ENCODE measurements at places on chromosomes 3 and 15.
A peak's percentile ranks its signal among the peaks of the same experiment; 100 is the strongest.

- DNase-seq = no peak
Measured at GRCh38 chr15:99172171-99172570, 67.3 kb downstream of the SYNM start.

DNA sequence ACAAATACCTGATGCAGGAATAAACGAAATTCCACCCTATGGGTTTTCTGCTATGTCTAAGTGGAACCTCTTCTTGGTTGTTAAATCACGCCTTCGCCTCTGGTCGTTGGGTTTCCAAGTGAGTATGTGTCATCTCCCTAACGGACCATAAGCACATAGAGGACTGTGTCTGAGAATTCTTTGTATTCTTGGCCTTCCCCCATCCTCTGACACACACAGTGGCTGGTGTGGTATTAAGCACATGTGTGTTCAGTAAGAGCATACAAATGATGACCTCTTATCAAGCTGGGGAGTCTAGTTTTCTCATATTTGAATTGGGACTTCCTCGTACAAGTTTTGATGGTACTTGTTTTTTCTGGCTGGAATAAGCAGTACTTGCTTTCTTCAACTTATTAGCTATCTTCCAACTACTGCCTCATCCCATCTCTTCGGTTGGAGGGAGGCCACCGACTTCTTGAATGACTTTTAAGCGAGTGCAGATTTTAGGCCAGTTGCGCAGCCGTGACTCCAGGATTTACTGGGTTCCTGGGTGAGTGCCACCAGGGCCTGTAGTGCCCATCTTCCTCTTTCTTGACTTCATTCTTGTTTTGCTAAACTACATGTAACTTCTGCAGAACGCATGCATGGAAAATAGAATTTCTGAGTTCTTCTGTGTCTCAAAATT, 240.2 kb downstream of the ADAMTS17 start:
- no peak for DNase-seq

DNA sequence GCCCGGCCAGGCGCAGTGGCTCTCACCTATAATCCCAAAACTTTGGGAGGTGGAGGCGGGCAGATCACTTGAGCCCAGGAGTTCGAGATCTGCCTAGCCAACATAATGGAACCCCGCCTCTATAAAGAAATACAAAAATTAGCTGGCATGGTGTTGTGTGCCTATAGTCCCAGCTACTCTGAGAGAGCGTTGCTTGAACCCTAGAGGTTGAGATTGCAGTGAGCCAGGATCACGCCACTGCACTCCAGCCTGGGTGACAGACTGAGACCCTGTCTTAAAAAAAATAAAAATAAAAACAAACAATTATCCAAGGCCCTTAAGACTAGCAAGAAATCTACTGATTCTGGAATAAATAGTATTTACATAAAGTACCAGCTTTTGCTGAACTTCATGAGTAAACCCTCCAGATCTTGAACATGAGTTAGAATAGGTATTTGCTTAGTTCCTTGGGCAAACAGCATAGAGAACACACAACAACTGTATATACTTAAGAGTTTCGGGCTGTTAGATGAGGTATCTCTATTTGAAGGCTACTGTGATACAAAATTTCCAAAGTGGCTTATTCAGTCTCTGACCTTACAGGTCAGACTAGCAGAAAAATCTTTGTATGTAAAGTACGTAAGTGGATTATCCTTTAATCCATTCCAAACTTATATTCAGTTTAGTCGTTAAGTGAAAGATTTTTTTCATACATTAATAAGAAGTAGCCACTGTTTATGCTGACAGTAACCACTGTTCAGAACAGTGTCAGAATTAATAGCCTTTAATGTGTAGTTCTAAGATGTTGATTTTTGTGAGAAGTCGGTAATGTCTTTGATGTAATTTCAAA, 171.1 kb upstream of the CGNL1 start:
- no peak for DNase-seq

GRCh38 chr3:71694358-71694999, 30.7 kb downstream of the EIF4E3 start:
- DNase-seq = peak; percentile 27

- no peak for DNase-seq
Measured at GRCh38 chr3:173770796-173771573, 373.4 kb downstream of the NLGN1 start.

DNA sequence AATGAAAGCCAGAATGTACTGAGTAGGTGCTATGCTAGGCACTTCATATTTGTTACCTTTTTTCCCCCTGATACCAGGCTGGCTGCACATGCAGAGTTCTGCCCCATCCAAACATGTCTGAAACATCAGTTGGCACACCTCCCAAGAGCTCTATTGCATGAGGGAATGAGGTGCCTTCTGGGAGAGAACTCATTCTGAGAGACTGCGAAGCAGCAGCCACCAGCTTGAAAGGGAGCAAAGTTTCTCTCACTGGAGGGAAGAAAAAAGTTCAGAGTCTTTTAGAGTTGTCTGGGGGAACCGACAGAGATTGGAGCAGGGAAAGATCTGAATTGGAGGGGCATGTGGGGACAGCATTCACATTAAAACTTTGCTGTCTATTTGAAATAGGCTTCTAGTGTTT, 84.1 kb downstream of the AGBL1 start:
- DNase-seq = no peak

- no peak for DNase-seq
Measured at GRCh38 chr15:75712668-75713337, at the start of gene CSPG4. Gene CSPG4 (minus strand): TSS chr15:75712848. CDS start chr15:75712755, 93 bp downstream.

DNA sequence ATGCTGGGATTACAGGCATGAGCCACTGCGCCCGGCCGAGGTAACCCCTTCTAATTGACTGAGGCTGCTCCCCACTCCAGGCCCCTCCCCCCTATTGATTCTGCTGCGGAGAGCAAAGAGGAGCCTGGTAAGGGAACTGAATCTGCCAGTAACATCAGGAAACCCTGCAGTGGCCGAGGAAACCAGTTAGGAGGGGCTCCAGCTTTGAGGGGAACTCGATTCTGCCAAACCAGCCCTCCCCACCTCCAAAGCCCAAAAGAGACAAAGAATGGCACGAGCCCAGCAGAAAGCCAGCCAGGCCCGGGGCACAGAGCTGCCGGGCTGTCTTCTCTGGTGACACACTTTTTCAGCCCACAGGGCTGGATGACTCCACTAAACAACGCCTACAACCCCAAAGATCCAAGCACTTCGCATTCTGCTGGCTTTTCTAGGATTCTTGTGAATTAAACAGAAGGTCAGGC, 15.0 kb upstream of the ACAD9 start:
- DNase-seq = no peak

GRCh38 chr15:74432968-74433591, 678 bp downstream of the SEMA7A start:
- no peak for DNase-seq

- DNase-seq = no peak
Measured at GRCh38 chr3:23276913-23277658, 74.0 kb downstream of the UBE2E2 start.

- DNase-seq = no peak
Measured at GRCh38 chr3:5115506-5116162, 6.5 kb upstream of the ARL8B start.

- no peak for DNase-seq
Measured at GRCh38 chr3:49769926-49770325, 16.4 kb downstream of the IP6K1 start.

GRCh38 chr15:67175643-67176071, 78.8 kb downstream of the AAGAB start:
- DNase-seq = no peak

- DNase-seq = no peak
Measured at GRCh38 chr15:89095073-89095472, 6.8 kb downstream of the ABHD2 start.

GRCh38 chr3:127655641-127656040, 17.1 kb upstream of the ABTB1 start:
- DNase-seq = no peak

DNA sequence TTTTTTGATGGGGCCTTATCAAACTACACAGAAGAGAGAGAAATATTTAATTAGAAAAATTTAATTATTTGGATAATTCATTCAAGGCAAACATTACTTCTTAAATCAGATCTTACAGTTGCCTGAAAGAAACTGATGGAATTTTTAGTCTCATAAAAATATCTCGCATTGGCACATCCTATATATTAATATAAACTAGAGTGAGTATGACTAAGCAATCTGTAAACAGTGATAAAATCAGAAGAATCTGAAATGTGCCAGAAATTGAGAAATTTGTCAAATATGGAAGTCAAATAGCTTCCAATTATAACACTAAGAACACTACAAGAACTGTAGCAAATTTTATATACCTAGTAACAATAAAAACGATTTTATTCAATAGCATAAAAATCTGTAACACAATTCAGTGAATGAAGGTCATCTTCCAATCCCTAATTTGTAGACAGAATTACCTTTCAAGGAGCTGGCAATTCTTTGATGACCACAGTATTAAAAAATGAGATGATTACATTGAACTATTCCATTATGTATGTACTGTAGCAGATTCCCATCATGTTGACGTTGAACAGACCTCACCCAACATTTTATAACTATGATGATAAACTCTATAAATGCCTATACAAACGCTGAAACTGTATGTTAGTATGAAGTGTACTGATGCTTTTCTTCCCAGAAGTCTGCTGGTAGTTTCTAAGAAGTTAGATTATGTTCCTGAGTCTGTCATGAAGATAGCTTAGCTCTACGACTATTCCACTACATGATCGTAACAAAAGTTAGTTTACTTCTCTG, 63.0 kb downstream of the ALDH1A2 start:
- no peak for DNase-seq

GRCh38 chr3:73073091-73073707, 11.7 kb downstream of the EBLN2 start:
- no peak for DNase-seq

- DNase-seq = no peak
Measured at GRCh38 chr15:26662283-26662682, 110.6 kb downstream of the GABRB3 start.

DNA sequence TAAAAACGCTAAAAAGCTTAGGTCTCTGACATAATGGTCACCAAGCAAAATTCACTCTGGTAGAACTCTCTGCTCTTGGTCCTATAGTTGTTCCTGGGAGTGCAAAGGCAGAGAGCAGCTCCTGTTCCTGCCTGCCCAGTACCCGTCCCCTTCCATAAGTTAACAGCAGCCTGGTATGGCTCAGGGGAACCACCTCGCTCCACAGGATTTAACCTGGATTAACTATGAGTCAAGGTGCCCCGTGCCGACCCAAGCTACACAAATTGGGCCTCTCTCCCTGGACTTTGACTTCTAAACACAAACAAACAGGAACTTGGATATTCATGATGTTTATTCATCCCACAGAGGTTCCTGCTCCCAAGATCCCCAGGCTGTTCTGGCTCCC, 32.1 kb downstream of the SCAP start:
- DNase-seq = peak; percentile 68

- DNase-seq = no peak
Measured at GRCh38 chr3:40720341-40720740, 195.6 kb downstream of the ZNF621 start.

- no peak for DNase-seq
Measured at GRCh38 chr3:184737063-184737462, 25.2 kb upstream of the MAGEF1 start.

- DNase-seq = no peak
Measured at GRCh38 chr3:139303216-139303615, 40.6 kb upstream of the MRPS22 start.

DNA sequence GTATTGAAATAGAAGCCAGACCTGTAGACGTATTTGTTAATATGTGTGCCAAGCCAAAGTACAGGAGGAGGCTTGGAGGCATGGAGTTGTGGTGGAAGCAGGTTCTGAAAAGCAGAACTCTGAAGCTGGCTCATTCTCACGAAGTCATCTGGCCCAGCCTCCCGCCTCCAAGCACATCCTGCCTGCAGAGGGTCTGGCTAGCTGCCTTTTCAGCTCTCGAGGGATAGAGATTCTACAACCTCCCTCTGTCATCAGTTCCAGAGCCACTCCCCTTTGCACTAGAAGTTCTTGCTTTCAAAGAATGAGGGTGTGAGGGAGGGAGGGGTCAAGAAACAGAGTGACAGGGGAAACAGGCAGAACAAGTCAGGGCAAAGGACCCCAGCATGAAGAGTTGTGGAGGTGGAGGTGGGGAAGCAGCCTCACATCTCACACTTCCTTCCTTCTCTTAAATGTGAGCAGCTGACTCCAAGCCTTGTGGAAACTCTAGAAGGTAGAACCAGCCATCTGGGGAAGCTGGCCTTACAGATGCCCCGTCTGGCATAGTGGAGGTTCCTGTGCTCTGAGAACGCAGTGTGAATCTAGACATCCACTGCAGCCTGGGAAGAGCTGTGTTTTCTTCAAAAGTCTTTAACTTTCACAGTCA, 95.3 kb downstream of the SLC49A4 start:
- peak; percentile 75 for DNase-seq

DNA sequence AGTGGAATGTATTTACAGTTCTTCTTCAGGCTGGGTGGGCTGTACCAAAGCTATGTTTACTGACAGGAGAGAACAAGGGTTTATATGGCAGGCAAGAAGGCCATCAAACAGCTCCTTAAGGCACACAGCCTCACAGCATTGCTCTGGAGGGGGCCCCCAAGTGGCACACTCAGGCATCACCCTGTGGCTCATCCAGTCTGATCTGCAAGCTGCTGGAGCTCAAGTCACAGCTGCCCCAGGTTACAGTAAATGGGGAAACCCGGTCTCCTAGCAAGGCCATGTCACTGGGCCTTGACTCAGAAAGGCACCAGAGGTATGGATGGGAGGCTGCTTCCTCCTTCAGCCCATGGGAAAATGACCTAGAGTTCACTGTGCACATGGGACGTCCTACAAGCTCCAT, 67.5 kb downstream of the TFG start:
- DNase-seq = no peak

- peak; percentile 69 for DNase-seq
Measured at GRCh38 chr3:128152419-128153155, 694 bp upstream of the EEFSEC start.

- DNase-seq = no peak
Measured at GRCh38 chr15:90701880-90702630, 15.1 kb upstream of the BLM start.

- DNase-seq = peak; percentile 58
Measured at GRCh38 chr15:50883903-50884302, 24.6 kb upstream of the AP4E1 start.

- no peak for DNase-seq
Measured at GRCh38 chr3:16704941-16705340, 99.7 kb upstream of the DAZL start.

- no peak for DNase-seq
Measured at GRCh38 chr15:76994001-76994400, 925 bp upstream of the PSTPIP1 start.

GRCh38 chr15:67026610-67026967, 38.8 kb upstream of the SMAD3 start:
- no peak for DNase-seq

DNA sequence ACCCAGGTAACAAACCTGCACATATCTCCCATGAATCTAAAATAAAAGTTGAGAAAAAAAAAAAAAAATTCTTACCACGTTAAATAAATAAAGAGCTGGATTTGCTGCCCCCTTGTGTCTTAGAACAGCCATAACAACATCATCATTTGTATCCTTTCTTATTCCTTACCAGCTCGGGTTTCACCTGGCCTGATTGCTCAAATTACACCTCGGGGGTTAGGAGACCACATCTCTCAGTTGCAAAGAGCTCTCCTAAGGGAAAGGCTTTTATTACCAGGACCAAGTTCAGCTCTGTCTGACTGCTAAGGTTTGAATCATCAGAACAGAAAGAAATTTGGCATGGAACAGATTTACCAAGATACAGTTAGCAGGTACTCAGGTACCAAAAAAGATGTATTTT, 25.8 kb upstream of the RPL39L start:
- DNase-seq = peak; percentile 71

GRCh38 chr15:68790910-68791309, 29.8 kb downstream of the ANP32A start:
- no peak for DNase-seq

- DNase-seq = no peak
Measured at GRCh38 chr3:128227507-128227906, 74.2 kb downstream of the EEFSEC start.

- DNase-seq = peak; percentile 2
Measured at GRCh38 chr3:123678108-123678511, 93.3 kb upstream of the HACD2 start.
